Activated CD4-positive, alpha-beta memory T cell treated with anti-CD3 and anti-CD28 coated beads, Interleukin-2, amount 10 ng/mL, durations not matched to agents 7 days and 5 days (primary cell): ENCODE measurements at places on chromosomes 7 and 10. TPM values are rescaled to one million over a fixed set of nuclear protein-coding genes. Genes with fewer than 3 reads are reported as not detected.

DNA sequence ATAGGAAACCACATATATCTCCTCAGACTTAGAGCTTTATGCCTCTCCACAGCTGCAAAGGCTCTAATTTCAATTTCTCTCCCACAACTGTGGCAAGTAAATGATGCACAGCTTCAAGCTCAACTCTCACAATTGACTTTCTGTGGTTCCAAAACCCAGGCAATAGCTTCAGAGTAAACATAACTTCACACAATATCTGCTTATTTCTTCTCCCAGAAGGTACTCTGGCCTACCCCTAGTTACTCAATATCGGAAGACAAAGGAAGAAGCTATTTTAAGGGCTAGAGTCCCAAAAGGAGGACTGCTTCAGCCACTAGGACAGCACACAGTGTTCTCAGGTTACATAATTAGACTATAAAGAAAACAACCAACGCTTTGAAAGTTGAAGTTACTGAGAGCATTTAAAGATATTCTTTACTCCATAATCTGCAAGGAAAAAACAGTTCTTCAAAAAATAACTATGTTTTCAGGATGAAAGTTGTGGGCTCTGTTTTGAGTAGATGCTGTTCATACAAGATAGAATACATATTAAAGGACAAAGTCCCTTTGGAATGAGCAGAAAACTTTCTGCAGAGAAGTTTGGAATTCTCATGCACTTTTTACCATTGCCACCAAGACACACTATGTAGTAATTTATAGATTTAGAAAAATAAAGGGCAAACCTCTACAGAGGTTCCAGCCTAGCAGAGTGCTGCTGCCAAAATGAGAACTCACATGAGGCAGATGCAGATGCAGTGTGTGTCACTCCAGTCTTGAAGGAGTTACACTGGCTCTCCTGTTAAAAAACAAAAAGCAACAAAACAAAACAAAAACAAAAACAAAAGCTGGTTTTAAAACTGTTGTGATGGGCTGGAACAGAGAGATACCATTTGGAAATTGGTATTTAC, 81.8 kb downstream of the NT5C2 start:
- peaks cover 19% of the 10 kb centered on the region for H3K36me3 ChIP-seq
- no peak overlapping the region for H3K27ac ChIP-seq
- no peaks in the 10 kb centered on the region for H3K27me3 ChIP-seq
- H3K4me3 ChIP-seq: no peak overlapping the region

- H3K27me3 ChIP-seq: no peaks in the 10 kb centered on the region
- H3K4me3 ChIP-seq: no peak overlapping the region
- no peak for DNase-seq
Observed at GRCh38 chr10:96614515-96614914, 27.7 kb upstream of the TM9SF3 start.

DNA sequence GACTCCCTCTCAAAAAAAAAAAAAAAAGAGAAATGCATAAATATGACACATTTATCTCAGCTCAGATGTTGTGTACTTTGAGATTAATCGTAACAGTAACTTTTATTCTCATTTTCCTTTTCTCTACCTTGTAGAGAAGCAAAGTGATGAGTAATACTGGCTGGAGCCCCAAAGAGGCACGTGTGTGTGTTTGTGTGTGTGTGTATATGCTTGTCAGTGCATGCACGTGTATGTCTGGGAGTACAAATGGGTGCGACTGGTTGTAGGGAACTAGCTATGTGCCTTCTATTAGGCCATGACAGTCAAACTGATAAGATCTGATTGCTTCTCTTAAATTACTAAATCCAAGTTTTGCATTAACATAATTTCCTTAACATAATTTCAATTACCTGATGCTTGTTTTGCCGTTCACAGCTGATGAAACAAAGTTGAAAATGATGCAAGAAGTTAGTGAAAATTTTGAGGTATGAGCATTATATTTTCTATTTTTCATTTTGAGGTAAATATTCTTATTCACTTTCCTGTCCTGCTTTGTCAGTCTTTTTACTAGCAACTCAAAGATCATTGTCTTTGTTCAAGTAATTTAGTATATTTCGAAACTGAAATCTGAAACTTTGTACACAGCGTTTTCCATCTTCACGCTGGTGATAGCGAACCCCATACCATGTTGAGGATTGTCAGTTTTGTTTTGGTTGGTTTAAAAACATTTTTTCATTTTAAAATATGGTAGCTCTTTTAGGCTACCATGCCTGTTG, 3.4 kb downstream of the TRRAP start:
- H3K36me3 ChIP-seq: peaks cover 46% of the 10 kb centered on the region
- H3K4me3 ChIP-seq: peak overlapping the region; percentile 44
- H3K27me3 ChIP-seq: no peaks in the 10 kb centered on the region
- peak overlapping the region; percentile 86 for H3K27ac ChIP-seq

DNA sequence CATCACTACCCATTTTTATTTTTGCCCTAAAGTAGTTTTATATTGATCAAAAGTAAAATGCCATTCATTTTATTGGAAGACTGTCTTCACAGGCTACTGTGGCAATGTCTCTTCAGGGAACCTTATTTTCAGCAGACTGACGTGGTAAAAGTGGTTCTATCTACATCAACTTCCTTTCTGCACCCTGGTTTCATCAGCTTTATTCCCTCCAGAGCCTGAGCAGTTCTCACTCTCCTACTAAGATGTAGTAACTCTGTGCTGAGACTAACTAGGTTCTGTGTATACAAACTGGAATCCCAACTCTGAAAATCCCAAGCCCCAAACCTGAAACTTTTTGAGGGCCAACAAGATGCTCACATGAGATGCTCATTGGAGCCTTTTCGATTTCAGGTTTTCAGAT, 155.3 kb downstream of the SFMBT2 start:
- no peak for DNase-seq
- no peaks in the 10 kb centered on the region for H3K27me3 ChIP-seq
- peaks cover 14% of the 10 kb centered on the region for H3K36me3 ChIP-seq
- H3K27ac ChIP-seq: peak overlapping the region; percentile 63
- H3K4me3 ChIP-seq: no peak overlapping the region

GRCh38 chr10:122467701-122468100, 6.3 kb downstream of the HTRA1 start:
- H3K27me3 ChIP-seq: peaks cover 61% of the 10 kb centered on the region
- no peak overlapping the region for H3K4me3 ChIP-seq
- H3K27ac ChIP-seq: no peak overlapping the region

DNA sequence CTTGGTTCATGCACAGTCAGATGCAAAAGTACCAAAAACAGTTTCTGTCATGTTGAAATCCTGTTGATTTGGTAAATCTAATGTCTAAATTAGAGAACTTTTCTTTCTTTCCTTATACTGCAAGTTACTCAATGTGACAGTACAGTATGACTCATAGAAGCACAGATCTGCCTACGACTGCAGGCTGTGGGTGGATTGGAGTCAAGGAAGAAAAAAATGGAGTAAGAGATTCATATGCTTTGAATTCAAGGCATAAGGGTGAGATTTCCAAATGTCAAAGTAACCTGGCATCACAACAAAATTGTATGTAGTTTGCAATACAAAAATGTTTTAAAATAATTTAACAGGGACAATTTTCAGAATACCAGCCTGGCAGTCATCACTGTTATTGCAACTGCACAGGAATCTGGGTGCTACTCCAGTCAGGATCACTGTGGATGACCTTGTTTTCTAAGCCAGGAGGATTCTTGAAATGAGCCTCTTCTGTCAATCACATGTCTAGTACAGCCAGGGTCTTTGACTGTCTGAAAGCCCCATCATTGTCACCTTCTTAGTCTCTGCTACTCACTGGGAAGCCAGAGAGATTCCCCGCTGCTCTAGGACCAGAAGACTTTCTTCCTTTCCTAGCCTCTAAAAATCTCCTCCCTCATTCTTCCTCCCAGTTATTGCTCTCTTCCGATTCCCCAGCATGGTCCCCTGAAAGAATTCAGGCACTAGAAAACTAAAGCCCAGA, 83.6 kb downstream of the CD36 start:
- DNase-seq: no peak
- H3K27ac ChIP-seq: no peak overlapping the region
- no peaks in the 10 kb centered on the region for H3K27me3 ChIP-seq
- H3K36me3 ChIP-seq: no peaks in the 10 kb centered on the region
- H3K4me3 ChIP-seq: no peak overlapping the region

The SDK1 gene
- total RNA-seq: 0.05 TPM

The C7orf33 gene
- not detected for total RNA-seq

The JCAD gene
- total RNA-seq: 0.68 TPM
